MCF 10A (cell line): ENCODE measurements at places on chromosomes 4 and X.

- no peaks in the 10 kb centered on the region for H3K36me3 ChIP-seq
- H3K27me3 ChIP-seq = no peaks in the 10 kb centered on the region
- no peak overlapping the region for H3K27ac ChIP-seq
- no peaks in the 10 kb centered on the region for H3K4me1 ChIP-seq
- DNase-seq = no peak
Observed at GRCh38 chr4:10809905-10810304, 125.3 kb upstream of the CLNK start.

GRCh38 chr4:82084747-82085146, 289.0 kb downstream of the HNRNPD start:
- H3K4me1 ChIP-seq = no peaks in the 10 kb centered on the region
- H3K27ac ChIP-seq = no peak overlapping the region
- H3K36me3 ChIP-seq = no peaks in the 10 kb centered on the region
- no peak for DNase-seq
- H3K27me3 ChIP-seq = no peaks in the 10 kb centered on the region

- H3K27ac ChIP-seq = no peak overlapping the region
- H3K4me3 ChIP-seq = no peak overlapping the region
- no peaks in the 10 kb centered on the region for H3K36me3 ChIP-seq
- H3K27me3 ChIP-seq = peaks cover 53% of the 10 kb centered on the region
Observed at GRCh38 chrX:153412746-153413720, 1.8 kb downstream of the ZFP92 start.

- no peak overlapping the region for H3K27ac ChIP-seq
- H3K36me3 ChIP-seq = no peaks in the 10 kb centered on the region
- H3K4me3 ChIP-seq = no peak overlapping the region
- H3K27me3 ChIP-seq = peaks cover 58% of the 10 kb centered on the region
- H3K4me1 ChIP-seq = no peaks in the 10 kb centered on the region
Observed at GRCh38 chrX:41689711-41690110, 938 bp downstream of the GPR34 start.

DNA sequence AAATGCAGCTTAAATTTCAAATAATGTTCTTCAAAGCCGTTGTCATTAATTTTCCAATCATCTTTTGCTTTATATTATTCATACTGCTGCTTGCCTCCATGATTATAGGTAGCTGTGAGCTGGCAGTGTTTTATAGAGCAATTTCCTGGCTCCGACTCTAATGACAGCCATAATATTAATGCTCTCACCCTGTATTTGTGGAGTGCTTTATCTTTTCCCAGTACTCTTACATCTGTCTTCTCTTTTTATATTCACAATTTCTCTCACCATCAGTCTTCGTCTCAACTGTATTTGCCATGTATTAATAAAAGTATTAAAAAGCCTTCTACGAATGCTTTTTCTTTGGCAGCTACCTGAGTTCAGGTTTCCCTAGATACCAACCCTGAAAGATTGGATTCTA, 21.0 kb downstream of the ATXN3L start:
- H3K36me3 ChIP-seq = no peaks in the 10 kb centered on the region
- H3K27me3 ChIP-seq = peaks cover 38% of the 10 kb centered on the region
- no peak overlapping the region for H3K27ac ChIP-seq
- no peak overlapping the region for H3K4me3 ChIP-seq
- H3K4me1 ChIP-seq = peaks cover 4% of the 10 kb centered on the region
- no peak for DNase-seq

DNA sequence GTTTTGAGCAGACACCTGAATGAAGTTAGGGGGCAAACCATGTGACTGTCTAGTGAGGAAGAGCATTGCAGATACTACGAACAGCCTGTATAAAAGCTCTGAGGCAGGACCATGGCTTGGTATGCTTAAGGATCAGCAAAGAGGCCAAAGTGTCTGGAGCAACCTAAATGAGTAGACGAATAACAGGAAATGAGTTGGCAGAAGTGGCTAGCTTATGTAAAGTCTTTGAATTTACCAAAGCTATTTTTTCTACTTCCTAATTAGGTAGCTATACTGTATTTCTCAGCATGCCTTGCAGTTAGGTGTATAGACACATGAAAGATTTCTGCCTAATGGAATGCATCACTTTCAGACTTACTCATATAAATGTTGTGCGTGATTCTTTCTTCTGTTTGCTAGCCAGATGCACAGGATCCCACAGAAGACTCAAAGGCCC, 9.3 kb upstream of the GPRIN3 start:
- H3K4me3 ChIP-seq = no peak overlapping the region

GRCh38 chr4:59063015-59063720, 1953.0 kb upstream of the IGFBP7 start:
- no peak for DNase-seq
- no peaks in the 10 kb centered on the region for H3K27me3 ChIP-seq
- H3K36me3 ChIP-seq = no peaks in the 10 kb centered on the region
- no peak overlapping the region for H3K27ac ChIP-seq
- H3K4me3 ChIP-seq = no peak overlapping the region
- H3K4me1 ChIP-seq = peaks cover 20% of the 10 kb centered on the region

DNA sequence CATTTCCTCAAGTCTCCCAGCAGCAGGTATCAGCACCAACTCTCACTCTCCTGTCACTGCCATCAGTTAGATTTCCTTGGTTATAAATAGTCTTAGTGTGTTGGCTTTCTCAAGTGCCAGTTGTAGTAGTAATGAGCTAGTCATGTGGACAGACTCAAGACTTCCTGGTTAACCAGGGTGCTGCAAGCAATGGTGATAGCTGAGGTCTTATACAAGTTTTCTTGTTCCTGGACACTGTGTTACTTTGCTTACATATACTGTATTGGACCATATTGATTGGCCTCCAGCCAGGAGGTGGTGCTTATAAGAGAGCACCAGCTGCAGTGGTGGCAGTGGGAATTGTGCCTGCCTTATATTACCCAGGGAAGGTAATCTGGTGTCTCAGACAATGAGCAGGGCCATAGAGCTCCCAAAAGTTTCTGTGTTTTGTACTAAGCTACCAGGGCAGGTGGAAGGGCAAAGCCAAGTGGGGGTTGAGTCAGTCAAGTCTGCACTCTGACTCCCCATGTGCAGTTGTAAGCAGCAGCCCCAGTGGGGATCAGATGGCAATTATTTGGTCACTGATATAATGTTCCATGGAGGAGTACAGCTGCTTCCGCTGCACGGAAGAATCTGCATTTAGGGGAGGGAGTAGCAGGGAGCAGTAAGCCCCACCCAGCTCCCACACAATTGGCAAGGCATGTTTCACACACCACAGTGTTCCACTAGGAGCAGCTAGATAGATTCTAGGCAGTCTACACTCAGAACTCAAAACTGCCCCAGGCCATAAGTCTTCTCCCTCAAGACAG, 24.1 kb upstream of the ZDHHC15 start:
- no peaks in the 10 kb centered on the region for H3K36me3 ChIP-seq
- no peak for DNase-seq
- H3K27me3 ChIP-seq = no peaks in the 10 kb centered on the region
- H3K4me1 ChIP-seq = no peaks in the 10 kb centered on the region
- no peak overlapping the region for H3K4me3 ChIP-seq

DNA sequence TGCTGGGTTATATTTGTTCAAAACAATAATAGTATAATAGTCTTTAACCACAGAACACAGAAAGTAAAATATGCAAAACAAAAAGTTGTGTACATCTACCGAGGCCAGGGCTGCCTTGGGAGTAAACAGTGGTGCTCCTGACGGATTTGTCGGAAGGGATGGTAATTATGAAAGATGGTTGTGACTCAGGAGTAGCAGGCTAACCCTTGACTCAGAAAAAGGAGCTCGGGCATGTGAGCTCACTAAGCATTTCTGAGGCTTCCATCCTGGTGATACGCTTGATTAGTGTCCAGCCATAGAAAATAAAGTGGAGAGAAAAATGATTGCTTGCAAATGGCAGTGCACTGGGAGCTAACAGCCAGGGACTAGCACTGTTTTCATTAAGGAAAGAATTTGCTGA, 53.2 kb upstream of the SPANXB1 start:
- no peaks in the 10 kb centered on the region for H3K36me3 ChIP-seq
- H3K4me3 ChIP-seq = no peak overlapping the region
- DNase-seq = peak; percentile 10
- no peaks in the 10 kb centered on the region for H3K4me1 ChIP-seq
- H3K27me3 ChIP-seq = no peaks in the 10 kb centered on the region
- H3K27ac ChIP-seq = no peak overlapping the region

DNA sequence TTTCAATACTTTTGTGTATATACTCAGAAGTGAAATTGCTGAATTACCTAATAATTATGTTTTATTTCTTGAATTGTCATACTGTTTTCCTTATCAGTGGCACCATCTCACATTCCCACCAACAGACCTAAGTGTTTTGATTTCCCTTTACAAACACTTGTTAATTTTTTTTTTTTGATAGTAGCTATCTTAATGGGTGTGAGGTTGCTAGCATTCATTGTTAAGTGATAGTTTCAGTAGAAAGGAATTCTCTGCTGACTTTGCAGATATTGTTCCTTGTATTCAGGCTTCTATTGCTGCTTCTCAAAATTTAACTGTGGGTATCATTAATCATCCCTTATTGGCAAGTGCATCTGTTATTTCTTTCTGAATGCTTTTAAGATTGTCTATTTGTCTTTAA, 927.5 kb upstream of the SLIT2 start:
- peak overlapping the region; percentile 74 for H3K27ac ChIP-seq
- no peaks in the 10 kb centered on the region for H3K36me3 ChIP-seq
- peaks cover 6% of the 10 kb centered on the region for H3K4me1 ChIP-seq
- H3K27me3 ChIP-seq = no peaks in the 10 kb centered on the region
- no peak for DNase-seq

DNA sequence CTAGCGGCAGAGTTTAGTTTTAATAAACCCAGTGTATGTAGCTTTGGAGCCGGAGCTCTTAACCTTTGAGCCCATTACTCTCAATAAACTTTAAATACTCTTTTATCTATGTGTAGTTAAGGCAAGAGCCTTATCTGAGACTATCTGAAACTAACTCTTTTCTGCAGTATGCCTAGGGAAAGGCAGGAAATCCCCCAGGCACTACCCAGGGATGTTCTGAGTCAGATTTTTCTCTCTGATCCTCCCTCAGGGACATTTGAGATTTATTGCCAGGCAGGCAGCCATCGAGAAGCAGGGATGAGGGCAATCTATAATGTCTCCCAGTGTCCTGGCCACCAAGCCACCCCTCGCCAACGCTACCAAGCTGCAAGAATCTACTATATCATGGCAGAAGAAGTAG, 39.1 kb downstream of the HEPH start:
- H3K36me3 ChIP-seq = no peaks in the 10 kb centered on the region
- no peaks in the 10 kb centered on the region for H3K4me1 ChIP-seq
- DNase-seq = no peak
- H3K27me3 ChIP-seq = no peaks in the 10 kb centered on the region

- DNase-seq = peak; percentile 79
- H3K4me3 ChIP-seq = no peak overlapping the region
- no peaks in the 10 kb centered on the region for H3K27me3 ChIP-seq
- peaks cover 8% of the 10 kb centered on the region for H3K36me3 ChIP-seq
- H3K27ac ChIP-seq = peak overlapping the region; percentile 7
Observed at GRCh38 chr4:151563194-151563593, 154.2 kb downstream of the FHIP1A start.

DNA sequence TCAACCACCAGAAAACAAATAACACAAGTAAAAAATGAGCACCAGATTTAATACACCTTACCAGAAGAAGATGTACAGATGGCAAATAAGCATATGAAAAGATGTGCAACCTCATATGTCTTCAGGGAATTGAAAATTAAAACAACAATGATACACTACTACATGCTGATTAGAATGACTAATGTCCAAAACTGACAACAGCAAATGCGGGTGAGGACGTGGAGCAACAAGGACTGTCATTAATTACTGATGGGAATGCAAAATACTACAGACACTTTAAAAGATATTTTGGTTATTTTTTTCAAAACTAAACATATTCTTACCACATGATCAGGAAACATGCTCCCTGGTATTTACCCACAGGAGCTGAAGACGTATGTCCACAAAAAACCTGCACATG, 140.3 kb downstream of the FRYL start:
- H3K27me3 ChIP-seq = no peaks in the 10 kb centered on the region
- H3K27ac ChIP-seq = peak overlapping the region; percentile 24
- H3K36me3 ChIP-seq = peaks cover 6% of the 10 kb centered on the region
- H3K4me3 ChIP-seq = no peak overlapping the region

GRCh38 chr4:72991873-72992272, 77.6 kb downstream of the COX18 start:
- DNase-seq = no peak
- H3K4me3 ChIP-seq = no peak overlapping the region
- no peak overlapping the region for H3K27ac ChIP-seq
- H3K27me3 ChIP-seq = no peaks in the 10 kb centered on the region

- peaks cover 58% of the 10 kb centered on the region for H3K36me3 ChIP-seq
- H3K4me1 ChIP-seq = no peaks in the 10 kb centered on the region
- DNase-seq = no peak
- no peaks in the 10 kb centered on the region for H3K27me3 ChIP-seq
- H3K4me3 ChIP-seq = no peak overlapping the region
- H3K27ac ChIP-seq = no peak overlapping the region
Observed at GRCh38 chr4:7016512-7016911, 26.7 kb upstream of the TADA2B start.

DNA sequence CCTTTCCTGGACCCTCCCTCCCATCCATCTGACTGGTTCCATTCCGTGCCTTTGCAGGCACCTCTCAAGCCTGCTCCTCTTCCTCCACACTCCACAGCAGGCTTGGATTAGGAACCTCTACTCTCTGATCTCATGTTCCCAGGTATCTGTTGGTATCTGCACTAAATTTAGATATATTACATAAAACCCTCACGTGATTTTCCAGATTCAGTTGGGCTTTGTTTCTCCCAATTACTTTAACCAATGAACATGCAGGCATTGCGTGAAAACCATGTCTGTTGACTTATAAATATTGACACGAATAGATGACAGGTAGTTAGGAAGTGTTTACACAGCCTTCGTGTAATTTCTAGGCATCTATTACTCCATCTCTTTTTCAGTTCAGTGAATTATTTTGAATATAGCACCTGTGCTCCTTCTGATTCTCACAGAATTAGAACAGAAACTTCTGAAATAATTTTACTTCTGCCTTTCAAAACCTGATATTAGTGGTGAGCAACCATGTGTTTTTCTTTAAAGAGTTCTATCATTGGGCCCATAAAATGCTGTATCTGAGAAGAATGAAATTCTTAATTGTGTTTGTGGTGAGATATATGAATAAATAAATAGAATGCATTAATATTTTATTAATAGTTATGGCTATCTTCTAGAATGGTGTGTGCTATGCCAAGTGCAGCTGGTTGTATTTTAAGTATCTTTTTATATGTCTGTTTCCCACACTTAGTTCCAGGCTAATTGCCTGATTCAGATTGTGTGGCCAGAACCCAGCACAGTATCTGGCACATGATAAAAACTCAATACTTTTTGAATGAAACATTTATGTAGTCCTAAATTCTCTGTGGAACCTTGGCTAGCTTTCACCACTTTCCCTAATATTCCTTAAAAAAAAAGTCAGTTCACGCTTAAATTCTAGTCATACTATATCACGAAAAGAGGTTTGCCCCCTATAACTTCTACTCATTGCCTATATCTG, 304.8 kb downstream of the QDPR start:
- H3K27me3 ChIP-seq = peaks cover 20% of the 10 kb centered on the region
- no peaks in the 10 kb centered on the region for H3K4me1 ChIP-seq
- H3K4me3 ChIP-seq = no peak overlapping the region
- H3K36me3 ChIP-seq = no peaks in the 10 kb centered on the region
- DNase-seq = no peak
